ENCODE measurements at places on chromosomes 1 and 21.

- no peak for DNase-seq
Measured at GRCh38 chr1:18572022-18572880, 58.4 kb upstream of the PAX7 start.

GRCh38 chr1:26278303-26278702, 1.6 kb upstream of the SH3BGRL3 start:
- no peak for DNase-seq

- no peak for DNase-seq
Measured at GRCh38 chr1:180173451-180173850, 18.8 kb downstream of the QSOX1 start.

DNA sequence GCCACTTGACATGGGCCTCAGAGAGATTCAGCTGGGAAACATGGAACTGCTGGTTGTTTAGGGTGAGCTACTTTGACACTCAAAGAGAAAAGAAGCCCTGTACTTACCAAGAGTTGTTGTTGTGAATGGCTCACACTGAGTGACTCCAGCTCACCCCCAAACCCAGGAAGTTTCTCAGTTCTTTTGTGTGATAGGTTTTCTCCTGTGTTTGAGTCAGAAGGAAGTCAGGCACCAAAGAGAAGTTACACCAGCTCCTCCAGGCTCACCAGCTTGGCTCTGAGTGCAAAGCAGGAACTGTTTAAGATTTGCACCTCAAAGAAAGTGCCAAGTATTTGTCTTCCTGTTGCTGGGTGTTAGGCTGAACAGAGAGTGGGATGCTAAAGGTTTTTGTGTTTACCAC, 111.2 kb upstream of the PROX1 start:
- no peak for DNase-seq

DNA sequence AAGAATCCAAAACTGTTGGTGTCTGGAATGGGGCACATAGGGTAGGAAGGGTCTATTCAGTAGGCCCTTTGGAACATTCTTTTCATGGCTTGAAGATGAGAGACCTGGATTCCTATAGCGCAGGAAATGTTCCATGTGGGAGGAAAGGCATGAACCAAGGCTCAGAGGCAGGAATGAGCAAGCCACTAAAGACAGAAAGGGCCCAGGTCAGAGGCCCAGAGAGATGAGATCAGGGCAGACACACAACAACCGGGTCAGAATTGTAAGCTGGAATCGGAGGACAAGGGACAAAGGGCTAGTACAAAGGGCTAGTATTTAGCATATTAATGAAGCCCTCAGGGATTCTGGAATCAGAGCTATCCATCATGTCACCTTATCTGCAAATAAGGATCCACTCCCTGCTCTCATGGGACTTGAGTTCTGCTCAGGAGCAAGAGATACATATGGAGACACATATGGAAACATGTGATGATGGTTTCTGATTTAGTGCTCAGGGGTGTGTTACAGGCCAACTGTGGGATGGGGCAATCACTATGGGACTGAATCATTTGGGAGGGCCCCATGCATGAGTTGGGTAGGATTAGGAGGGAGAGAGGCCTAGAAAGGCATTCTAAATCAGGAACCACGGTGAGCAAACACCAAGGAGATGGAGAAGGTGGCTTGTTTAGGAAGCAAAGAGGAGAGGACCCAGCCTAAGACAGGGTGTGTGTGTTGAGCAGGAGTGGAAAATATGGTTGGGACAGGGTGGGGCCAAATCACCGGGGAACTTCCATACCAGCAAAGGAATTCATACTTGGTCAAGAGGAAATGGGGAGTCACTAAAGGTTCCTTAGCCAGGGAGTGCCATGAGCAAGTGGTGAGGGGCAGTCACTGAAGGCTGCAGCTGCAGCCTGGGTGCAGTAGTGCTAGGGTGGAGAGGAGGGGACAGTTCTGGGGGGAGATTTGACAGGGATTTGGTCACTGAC, 8.6 kb downstream of the NECTIN4 start:
- no peak for DNase-seq

- DNase-seq = no peak
Measured at GRCh38 chr1:77514921-77515776, 167.3 kb downstream of the ZZZ3 start.

- DNase-seq = no peak
Measured at GRCh38 chr1:3482378-3482849, 27.9 kb downstream of the ARHGEF16 start.

- no peak for DNase-seq
Measured at GRCh38 chr1:1270813-1271212, 2.8 kb downstream of the UBE2J2 start.

GRCh38 chr1:166884040-166884642, 8.1 kb upstream of the TADA1 start:
- peak; percentile 60 for DNase-seq

DNA sequence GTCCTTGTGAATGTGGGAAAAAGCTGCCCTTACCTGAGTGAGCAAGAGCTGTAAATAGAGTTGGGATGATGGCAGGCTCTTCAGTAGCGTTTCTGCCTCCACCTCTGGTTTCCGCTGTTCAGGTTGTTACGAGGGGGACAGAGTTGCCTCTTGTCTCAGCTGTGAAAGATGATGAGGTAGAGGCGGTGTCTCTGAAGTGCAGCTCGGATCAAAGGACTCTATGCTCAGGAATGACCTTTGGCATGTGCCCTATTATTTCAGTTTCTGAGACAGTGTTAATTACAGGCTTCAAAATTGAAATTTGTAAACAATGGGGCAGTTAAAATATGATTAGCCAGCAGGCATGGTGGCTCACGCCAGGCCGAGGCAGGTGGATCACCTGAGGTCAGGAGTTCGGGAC, 70.3 kb downstream of the VPS26C start:
- no peak for DNase-seq

GRCh38 chr1:202018468-202019234, 8.3 kb downstream of the ELF3 start:
- DNase-seq = no peak

All from activated CD8-positive, alpha-beta T cell treated with anti-CD3 and anti-CD28 coated beads, Interleukin-2, amount 10 ng/mL, durations not matched to agents 7 days and 5 days (primary cell).